ENCODE measurements at places on chromosomes 3 and 15. TPM values are rescaled to one million over a fixed set of nuclear protein-coding genes. Genes with fewer than 3 reads are reported as not detected.

Gene ZNF774
- total RNA-seq = 1.2 TPM

GRCh38 chr15:34841262-34841725, 45.9 kb upstream of the ACTC1 start:
- H3K36me3 ChIP-seq = no peaks in the 10 kb centered on the region
- H3K4me1 ChIP-seq = no peaks in the 10 kb centered on the region
- no peak for DNase-seq
- H3K27me3 ChIP-seq = no peaks in the 10 kb centered on the region

GRCh38 chr3:2727610-2728318, 382.4 kb downstream of the IL5RA start:
- no peaks in the 10 kb centered on the region for H3K27me3 ChIP-seq
- H3K36me3 ChIP-seq = no peaks in the 10 kb centered on the region
- H3K4me3 ChIP-seq = no peak overlapping the region
- no peak for DNase-seq
- H3K27ac ChIP-seq = no peak overlapping the region

GRCh38 chr3:182568261-182568660, 225.0 kb upstream of the ATP11B start:
- DNase-seq = no peak
- peaks cover 2% of the 10 kb centered on the region for H3K27me3 ChIP-seq
- H3K4me1 ChIP-seq = no peaks in the 10 kb centered on the region
- no peak overlapping the region for H3K4me3 ChIP-seq
- no peak overlapping the region for H3K27ac ChIP-seq
- H3K36me3 ChIP-seq = no peaks in the 10 kb centered on the region

GRCh38 chr3:30966896-30967295, 72.4 kb upstream of the GADL1 start:
- H3K4me1 ChIP-seq = peaks cover 19% of the 10 kb centered on the region
- H3K27ac ChIP-seq = no peak overlapping the region
- H3K4me3 ChIP-seq = no peak overlapping the region

- H3K4me1 ChIP-seq = no peaks in the 10 kb centered on the region
- H3K27ac ChIP-seq = no peak overlapping the region
- H3K4me3 ChIP-seq = no peak overlapping the region
These were observed 507.7 kb upstream of the SEMA6D start for GRCh38 chr15:47209591-47209990.

- peaks cover 76% of the 10 kb centered on the region for H3K27me3 ChIP-seq
- no peak for DNase-seq
- peaks cover 54% of the 10 kb centered on the region for H3K4me1 ChIP-seq
- H3K4me3 ChIP-seq = peak overlapping the region; percentile 90
- H3K36me3 ChIP-seq = peaks cover 6% of the 10 kb centered on the region
These were observed 487 bp upstream of the HES1 start for GRCh38 chr3:194135516-194135805.

Measured in activated CD4-positive, alpha-beta T cell treated with anti-CD3 and anti-CD28 coated beads, Interleukin-2, amount 10 ng/mL, durations not matched to agents 24 days and 14 days (primary cell).